IPS-NIHi11 (cell line): ENCODE measurements at places on chromosomes 7 and 10.
A peak's percentile ranks its signal among the peaks of the same experiment; 100 is the strongest.

GRCh38 chr10:120392245-120392644 lies 64.8 kb upstream of the PLPP4 start:
- no peak for DNase-seq

- no peak for DNase-seq
These were observed 79.5 kb downstream of the FAM185A start for GRCh38 chr7:102828286-102828685.

- no peak for DNase-seq
These were observed 288.7 kb upstream of the KCND2 start for GRCh38 chr7:119984247-119984646.

DNA sequence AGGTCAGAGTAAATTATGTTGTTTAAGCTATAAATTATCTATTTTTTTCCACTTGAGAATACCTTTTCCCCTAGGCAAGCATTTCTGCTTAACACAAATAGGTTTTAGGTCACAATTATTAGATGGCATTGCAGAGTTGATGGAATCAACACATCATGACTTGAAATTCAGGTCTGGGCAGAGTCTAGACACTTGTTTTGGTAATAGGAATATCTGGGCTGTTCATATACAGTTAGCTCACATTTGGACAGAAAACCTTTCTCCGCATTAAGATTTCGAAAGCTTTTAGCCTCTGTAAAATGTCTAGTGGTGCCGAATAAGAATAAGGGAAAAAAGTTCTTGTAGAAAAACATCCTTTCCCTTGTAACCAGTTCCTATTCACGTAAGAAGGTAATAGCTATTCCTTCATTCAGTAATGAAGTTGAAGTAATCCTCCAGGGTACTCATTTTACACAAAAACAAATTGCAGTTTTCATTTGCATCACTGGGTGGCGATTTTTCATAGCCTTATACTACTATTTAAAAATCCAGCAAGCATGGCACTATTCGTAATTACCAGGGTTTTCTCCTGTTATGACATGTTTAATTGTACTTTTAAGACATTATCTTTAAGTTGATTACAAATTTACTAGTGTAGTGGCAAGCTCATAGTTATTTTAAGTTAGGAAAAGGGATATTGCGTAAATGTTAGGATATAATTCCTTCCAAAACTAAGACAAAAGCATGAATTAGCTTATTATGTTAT lies 37.0 kb downstream of the RPA3 start:
- DNase-seq: peak; percentile 13

DNA sequence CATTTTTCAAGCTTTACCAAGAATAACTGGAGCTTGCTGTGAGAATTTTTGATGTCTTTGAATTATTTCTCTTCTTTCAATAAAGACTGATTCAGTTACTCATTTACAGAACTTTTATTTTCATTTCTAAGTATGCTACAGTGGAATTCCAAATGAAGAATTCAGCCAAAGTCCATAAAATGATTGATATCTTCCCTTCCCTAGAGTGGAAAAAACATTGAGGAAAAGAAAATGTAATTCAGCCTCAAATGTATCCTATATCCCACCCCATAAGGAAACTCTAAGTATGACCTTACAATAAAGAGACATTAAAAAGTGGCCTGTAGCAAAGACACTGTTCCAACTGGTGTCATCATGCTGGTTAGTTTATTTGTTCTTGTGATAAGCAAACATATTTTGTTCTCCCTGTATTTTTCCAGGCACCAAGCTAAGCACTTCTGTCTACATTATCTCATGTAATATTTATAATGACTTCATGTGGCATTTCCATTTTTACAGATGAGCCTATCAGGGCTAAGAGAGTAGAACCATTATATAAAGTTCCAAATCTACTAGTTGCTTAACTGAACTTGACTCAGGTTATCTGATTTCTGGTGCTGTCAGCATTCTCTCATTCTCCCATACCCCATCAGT lies 450.4 kb downstream of the NEBL start:
- DNase-seq: no peak

DNA sequence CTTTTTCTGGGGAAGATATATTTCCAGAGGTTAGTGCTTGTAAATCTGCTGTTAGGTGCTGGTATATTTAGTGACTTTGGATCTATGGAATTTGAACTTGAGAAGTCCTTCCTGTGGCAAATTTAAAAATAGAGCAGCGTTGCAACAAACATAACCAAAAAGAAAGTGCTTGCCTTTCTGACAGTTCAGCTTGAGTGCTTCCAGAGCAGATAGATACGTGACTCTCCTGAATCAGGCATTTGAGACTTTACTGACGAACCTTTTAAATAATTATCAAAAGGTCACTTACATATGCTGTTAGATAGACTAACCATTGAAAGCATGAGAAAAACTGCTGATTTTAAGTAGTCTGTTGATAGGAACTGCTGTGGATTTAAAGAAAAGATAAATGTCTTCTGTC lies 387.5 kb upstream of the LRRTM3 start:
- no peak for DNase-seq

GRCh38 chr10:102268375-102268888 lies 23.1 kb downstream of the GBF1 start:
- DNase-seq: no peak

DNA sequence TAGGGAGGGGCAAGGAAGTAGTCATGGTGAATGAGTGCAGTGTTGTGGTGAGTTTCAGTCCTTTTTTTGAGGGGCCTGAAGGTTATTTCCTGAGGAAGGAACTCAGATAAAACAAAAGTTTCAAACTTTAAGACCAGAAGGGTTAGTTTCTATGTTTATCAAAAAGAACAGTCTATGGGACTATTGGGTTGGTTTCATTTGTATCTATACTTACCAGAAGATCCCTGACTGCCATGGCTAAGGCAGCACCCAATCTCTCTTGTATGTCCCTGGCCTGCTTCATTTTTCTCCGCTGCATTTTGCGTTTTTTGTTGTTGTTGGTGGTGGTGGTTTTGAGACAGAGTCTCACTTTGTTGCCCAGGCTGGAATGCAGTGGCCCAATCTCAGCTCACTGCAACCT lies 19.3 kb upstream of the GAD2 start:
- no peak for DNase-seq

- DNase-seq: peak; percentile 50
These were observed 49.1 kb downstream of the AOC1 start for GRCh38 chr7:150901160-150902035.

DNA sequence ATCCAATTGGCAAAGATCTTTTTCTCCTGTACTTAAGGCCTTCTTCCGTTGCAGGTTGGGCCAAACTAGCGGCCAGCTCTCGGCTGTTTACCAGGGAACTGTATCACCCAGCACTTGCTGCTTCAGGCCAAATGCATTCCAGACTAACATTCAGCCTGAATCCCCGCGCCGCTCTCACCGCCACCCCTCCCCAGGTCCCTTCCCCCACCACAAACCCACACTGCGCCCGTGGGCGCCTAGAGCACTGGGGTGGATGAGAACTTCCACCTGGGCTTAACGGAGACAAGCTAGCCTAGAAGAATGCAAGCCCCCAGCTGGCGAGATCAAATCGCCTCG lies 676 bp downstream of the TCAF1 start:
- peak; percentile 17 for DNase-seq

DNA sequence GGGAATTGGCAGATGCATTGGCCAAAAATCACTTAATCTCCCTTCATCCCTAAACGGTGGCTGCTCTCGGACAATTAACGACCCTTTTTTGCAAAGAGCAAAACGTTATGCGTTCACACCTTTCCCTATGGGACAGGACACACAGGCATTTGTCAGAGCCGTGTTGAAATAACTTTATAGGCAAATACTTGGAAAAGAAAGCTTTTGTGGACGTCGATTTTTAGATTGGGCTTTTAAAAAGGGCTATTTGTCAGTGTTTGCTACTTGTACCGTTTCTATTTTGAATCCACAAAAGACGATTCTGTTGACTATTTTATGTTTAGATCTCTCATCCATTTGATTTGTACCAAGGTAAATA lies 245.6 kb downstream of the SLC25A13 start:
- DNase-seq: no peak

- DNase-seq: no peak
These were observed 98.6 kb downstream of the GRK5 start for GRCh38 chr10:119305860-119306513.

GRCh38 chr10:70592186-70592735 lies 10.3 kb downstream of the PRF1 start:
- DNase-seq: no peak
